ENCODE measurements at places on chromosomes 4 and X. TPM values are rescaled to one million over a fixed set of nuclear protein-coding genes. Genes with fewer than 3 reads are reported as not detected.

DNA sequence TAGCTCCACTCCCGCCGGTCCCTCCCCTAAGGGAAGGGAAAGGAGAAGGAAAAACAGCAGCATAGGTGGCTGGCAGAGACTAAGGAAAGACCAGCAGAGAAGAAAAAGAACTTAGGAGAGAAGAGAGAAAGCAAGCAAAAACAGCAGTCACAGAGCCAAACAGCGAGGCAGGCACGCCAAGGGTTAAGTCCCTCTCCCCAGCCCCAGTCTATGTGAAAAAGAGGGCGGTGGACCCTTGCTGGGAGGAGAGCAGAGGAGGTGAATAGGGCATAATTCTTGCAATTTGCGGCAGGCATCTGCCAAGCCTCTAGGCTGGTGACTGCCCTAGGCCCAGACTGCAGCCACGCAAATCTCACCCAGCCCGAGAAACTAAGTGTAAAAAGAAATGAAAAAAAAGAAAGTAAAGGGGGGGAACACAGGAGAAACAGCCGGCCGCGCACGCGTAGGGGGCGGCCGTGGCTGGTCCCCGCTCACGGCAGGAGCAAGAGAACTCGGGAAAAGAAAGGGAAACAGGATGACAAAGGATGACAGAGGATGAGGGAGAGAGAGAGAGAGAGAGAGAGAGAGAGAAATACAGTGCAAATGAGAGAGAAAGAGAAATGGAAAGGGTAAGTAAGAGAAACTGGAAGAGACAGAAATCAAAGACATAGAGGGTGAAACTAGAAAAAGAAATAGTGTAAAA lies 48.6 kb downstream of the MAGEA9 start:
- DNase-seq = peak; percentile 24

GRCh38 chr4:144557404-144557803 lies 88.6 kb upstream of the HHIP start:
- DNase-seq = no peak

F11 gene
- total RNA-seq = not detected

DNA sequence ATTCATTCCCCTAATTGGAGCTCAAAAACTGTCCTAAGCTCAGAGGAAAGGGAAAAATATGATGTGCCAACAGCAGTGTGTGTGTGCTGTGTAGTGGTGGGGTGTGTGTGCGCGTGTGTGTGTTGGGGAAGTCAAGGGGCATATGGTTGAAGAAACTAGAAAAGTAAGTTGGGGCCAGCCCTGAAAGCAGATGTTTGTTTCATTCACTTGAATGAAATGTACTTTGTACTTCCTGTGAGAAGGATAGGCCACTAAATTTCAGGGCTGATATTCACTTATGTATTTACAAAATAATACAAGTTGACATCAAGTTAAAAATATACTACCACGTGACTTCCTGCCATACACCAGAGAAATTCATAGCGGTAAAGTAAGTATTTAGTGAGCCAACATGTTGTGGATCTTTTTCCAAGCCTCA lies 151.3 kb upstream of the JADE1 start:
- no peak for DNase-seq

DNA sequence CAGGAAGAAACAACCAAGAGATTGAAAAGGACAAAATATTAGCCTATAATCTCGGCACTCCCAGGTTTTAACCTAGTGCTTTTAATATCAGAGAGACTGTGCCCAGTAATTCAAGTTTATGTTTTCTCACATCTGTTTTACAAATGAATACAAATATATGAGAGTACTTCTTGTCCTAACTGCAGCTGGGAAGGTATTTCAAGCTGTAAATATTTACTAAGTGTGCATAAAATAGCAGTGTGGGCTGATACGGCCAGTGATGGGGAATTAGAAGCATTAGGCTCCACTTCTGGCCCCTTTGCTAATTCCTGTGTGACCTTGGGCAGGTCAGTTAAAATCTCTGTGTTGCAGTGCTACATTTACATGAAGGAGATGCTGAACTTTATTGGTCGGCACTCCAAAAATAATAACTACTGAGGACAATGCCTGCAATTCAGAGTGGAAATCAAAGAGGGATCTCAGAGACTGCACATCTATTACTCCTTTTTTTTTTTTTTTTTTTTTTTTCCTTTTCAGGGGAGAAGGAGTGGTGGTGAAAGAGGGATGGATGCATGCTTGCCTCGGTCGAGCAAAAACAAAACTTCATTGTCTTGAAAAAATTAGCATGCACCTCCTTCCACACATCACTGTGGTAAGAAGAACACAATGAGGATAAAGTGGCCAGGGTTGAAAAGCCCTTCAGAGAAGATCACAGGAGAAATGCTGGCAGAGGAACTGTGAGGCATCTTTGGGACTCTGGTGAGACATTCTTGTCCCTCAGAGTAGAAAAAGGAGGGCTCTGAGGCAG lies 44.6 kb upstream of the LNX1 start:
- DNase-seq = no peak

DLG3 gene
- total RNA-seq = 14.5 TPM

ENPEP gene
- 0.67 TPM for total RNA-seq

PGM2 gene
- 24.4 TPM for total RNA-seq

DNA sequence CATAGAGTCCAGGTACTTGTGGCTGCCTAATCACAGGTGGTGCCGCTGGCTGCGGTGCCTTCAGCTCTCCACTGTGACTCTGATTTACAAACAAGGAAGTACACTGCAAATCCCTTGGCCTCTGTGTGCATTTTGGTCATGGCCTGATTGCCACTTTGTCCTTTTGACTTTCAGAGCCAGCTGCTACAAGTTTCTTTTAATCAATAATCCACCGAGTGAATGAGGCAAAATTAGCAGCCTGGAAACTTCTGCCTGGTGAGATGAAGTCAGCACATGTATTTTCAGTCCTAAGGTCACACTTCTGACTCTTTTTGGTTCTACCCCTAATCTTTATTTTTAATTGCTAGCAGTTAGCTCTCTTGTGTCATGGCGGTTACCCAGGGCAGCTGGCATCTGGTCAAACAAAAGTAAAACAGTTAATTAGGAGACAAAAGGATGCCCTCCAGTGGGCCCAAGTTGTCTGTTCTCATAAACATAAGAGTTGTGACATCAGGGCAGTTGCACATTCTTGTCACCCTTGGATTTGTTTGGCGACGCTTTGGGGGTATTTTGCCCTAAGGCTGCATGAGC lies 62.3 kb upstream of the LNX1 start:
- DNase-seq = no peak

LAP3 gene
- 163 TPM for total RNA-seq

DNA sequence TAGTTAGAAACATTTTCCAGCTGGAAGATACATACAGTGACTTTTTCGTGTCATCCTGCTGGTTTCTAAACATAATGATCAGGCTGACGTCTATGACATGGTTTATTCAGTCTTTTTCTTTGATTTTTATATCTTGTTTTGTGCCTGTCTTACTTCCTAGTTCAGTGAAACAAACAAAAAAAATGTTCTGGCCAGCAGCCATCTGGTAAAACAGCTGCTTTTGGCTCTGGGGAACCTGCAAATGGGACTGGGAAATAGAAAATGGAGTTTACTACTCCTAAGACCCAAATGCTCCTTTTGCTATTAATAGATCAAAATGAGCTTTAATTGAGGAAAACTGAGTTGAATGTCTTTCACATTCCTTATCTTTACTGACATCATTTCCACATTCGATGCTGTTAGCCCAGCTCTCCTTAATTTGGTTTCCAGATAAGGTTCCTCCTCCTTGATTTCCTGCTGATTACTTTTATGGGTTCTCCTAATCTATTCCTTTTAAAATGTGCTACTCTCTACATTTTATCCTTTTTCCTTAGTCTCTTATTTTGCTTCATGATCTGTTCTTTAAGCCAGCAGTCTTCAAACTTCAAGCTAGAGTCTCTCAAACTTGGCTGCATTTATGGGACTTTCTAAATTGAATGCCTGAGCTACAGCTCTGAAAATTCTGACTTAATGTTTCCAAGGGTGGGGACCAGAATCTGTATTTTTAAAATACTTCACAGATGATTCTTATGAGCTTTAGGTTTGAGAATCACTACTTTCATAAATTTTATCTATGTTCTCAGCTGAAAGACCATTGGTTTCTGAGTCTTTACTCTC lies 499.5 kb downstream of the ANKRD50 start:
- no peak for DNase-seq

DNA sequence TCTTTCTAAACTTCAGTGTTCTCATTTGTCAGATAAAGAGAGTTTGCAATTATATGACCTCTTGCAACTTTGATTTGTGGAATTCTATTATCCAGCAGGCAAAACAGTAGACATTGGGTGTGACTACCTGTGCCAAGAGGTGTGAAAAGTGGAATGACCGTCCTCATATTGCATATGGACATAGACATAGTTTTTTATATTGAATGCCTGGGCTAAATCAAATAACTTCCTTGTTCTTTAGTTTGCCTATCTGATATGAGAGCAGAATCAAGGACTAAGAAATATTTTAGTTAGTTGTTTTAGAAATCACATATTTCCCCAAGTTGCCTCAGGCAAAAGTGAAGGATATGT lies 117.7 kb upstream of the KLF8 start:
- no peak for DNase-seq

DGAT2L6 gene
- not detected for total RNA-seq

ZCCHC13 gene
- not detected for total RNA-seq

ABCE1 gene
- 70.7 TPM for total RNA-seq

GRCh38 chr4:173171987-173172386 lies 3.4 kb downstream of the GALNT7 start:
- DNase-seq = no peak

ASMT gene
- total RNA-seq = not detected

ETDA gene
- total RNA-seq = not detected

DNA sequence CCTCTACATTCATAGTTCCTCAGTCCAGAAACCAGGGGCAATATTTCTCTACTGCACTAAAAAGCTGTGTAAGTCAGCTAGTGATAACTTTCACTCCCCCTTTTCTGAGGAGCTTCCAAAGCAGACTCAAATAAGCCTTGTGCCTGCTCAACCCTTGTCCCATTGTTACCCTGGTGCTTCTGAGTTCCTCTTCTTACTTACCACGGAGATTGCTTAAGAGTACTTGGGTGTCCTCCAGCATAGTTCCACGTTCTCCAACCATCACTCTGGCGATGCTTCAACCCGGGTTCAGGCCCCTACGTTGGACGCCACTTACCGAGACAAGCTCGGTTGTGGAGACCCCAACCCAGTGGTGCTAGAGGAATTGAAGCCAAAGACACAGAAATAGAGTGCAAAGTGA lies 71.6 kb downstream of the ADAM29 start:
- DNase-seq = no peak

CYSLTR1 gene
- not detected for total RNA-seq

NEIL3 gene
- total RNA-seq = 0.91 TPM

ARMCX4 gene
- 9.6 TPM for total RNA-seq

FMR1NB gene
- not detected for total RNA-seq

DNA sequence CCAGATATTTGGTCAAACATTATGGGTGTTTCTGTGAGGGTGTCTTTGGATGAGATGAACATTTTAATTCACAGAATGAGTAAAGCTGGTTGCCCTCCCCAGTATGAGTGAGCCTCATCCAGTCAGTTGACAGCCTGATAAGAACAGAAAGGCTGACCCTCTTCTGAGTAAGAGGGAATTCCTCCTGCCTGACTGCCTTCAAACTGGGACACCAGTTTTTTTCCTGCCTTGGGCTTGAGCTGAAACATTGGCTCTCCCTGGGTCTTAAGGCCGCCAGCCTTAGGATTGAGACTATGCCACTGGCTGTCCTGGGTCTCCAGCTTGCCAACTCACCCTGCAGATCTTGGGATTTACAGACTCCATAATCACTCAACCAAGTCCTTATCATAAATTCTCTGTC lies 14.5 kb upstream of the MAML3 start:
- peak; percentile 35 for DNase-seq

DCLK2 gene
- 6.2 TPM for total RNA-seq

DNA sequence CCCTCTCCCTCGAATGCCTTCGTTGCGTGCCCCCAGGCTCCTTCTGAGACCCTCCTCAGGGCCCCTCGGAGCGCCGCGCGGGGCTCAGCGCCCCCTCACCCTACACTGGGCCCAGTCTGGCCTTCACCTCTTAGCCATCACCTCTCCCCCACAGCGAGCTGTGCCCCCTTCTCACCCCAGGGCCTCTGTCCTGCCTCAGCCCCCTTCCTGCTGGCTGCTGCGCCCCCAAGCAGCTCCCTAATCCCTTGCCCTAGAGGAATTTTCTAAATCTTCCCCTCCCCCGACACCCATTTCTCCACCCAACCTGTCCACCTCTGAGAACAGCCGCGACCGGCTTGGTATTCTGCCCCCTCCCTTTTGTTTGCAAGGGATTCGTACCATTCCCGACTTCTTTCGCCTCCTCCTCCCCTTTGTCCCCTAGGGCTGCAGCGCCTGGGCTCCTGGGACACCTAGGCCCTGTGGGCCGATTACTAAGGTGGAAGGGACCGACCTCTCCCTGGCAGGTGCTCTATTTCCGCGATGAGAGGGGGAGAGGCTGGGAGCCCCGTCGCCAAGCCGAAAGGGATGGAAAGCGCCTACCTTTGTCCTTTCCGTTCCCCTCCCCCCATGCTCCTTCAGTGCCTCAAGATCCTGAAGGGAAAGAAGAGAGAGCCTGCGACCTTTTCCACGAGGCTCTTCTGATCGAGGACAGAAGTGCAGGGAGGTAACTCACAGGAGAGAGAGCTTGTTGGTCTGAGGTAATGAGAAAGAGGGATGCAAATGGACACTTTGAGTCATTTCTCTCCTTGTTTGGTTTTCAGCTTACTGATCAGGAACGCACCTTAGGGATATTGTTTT lies 10.9 kb downstream of the DLG3 start:
- no peak for DNase-seq

DNA sequence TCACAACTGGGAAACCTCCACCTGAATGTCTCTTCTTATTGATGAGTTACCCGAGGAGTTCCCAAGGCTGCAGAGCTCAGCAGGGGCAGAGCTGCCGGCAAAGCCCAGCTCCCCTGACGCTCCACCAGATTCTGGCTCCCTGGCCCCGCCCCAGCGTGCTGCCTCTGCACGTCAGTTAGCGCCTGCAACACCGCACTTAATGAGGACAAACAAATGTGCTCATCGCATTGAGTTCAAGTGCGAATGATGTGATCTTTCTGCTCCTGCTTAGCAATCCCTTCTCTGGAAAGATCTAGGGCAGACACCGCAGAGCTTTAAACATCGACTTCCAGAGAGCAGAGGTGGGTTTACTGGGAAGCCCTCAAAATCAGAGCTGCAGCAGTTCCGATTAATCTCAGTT lies 55.5 kb upstream of the FBXW7 start:
- DNase-seq = peak; percentile 47

GRCh38 chrX:44874420-44875184 lies 1.6 kb downstream of the KDM6A start:
- peak; percentile 27 for DNase-seq

DNA sequence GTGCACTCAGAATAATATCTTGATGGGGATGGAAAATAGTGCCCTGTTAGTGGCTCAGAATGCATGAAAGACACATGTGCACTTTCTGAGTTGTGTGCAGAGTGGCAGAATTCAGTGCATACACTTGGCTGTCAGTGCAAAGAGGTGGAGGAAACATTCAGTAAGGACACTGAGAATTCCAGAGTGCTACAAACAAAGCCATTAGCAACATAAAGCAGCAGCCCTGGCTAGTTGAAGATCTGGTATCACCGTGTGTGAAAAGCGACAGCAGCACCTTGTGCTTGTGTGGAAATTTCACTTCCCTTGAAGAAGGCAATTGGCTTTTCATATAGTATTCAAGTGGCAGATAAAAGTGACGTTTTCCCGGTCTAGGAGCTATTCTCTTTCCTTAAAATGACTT lies 810.4 kb downstream of the TRIML1 start:
- DNase-seq = no peak

GPR34 gene
- not detected for total RNA-seq

Measured in astrocyte (in vitro differentiated cells and primary cell).